ENCODE measurements at places on chromosomes 2 and 18.

DNA sequence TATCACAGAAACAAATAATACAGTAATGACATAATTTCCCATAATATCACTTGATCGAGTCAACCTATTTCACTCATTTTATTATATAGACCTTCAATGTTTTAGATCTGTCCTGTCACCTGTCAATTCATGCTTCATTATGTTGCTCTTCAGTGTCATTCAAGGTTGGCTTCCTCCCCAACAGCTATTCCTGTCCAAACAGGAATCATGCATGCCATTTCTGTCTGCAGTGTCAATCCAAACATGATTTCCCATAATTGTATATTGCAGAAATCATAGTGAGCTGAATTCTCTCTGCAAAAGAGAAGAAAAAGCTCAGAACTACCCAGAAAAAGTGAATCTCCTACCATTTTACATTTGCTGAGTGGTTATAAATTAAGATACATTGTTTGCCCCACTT is 628.6 kb downstream of the NR4A2 start:
- DNase-seq: no peak

GRCh38 chr2:156756516-156756915 is 320.3 kb downstream of the GPD2 start:
- no peak for DNase-seq

- no peak for DNase-seq
Observed at GRCh38 chr2:188978291-188979081, 4.3 kb downstream of the COL3A1 start.

DNA sequence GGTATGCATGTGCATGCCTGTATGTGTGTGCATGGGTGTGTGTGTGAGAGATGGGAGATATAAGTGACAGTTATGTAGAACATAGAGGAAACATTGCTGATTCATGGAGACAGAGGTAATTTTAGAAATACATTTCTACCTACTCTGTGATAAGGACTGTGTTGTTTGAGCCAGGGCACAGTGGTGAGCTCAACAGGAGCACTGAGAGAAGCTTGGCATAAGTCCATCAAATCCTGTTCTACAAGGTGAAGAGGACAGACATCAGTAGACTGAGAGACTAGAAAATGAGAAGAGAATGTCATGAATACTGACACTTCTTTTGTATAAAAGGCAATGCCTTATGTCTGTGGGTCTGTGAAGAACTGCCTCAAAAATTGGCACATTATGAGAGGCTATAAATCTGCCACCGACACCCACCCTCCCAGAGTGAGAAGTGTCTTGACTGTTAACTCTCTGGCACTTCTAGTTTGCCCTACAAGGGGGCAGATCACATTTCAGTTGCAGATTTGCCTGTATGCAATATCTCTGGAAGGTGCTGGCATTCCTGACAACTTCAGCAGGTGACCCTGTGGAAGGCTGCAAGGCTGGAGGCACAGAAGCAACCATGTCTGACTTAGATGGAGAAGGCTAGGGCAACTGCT is 962.3 kb upstream of the NRXN1 start:
- DNase-seq: no peak

DNA sequence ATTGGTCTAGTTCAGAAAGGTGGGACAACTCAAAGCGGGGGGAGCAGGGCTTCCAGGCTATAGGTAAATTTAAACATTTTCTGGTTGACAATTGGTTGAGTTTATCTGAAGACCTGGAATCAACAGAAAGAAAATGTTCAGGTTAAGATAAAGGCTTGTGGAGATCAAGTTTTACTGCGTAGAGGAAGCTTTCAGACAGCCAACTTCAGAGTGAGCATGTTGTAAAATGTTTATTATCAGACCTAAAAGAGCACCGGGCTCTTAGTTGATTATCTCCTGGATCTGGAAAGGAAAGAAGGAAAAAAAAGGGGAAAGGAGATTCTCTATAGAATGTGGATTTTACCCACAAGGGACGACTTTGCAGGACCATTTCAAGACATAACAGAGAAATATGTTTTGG is 227.0 kb upstream of the SH3BP4 start:
- DNase-seq: no peak
